ENCODE measurements at places on chromosomes 5 and 9.

- no peak for DNase-seq
Measured at GRCh38 chr9:32516241-32516640, 9.8 kb downstream of the RIGI start.

DNA sequence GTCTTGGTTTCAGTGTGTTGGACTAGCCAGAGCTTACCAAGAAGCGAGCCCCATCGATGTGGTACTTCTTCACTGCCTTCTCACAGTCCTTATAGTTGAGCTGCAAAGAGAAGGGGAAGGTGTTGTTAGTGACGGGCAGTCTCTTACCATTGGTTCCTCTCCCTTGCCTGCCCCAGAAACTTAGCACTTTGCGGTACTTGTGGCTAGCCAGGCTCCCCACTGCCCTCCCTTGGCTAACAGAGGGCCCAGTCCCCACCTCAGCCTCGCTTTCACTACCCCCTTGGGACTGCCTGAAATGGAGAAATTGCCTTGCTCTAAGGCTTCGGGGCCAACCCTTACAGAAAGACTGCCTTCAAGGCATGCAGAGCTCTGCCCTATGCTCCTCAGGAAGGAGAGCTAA, 4.3 kb downstream of the LCP2 start:
- DNase-seq: no peak

DNA sequence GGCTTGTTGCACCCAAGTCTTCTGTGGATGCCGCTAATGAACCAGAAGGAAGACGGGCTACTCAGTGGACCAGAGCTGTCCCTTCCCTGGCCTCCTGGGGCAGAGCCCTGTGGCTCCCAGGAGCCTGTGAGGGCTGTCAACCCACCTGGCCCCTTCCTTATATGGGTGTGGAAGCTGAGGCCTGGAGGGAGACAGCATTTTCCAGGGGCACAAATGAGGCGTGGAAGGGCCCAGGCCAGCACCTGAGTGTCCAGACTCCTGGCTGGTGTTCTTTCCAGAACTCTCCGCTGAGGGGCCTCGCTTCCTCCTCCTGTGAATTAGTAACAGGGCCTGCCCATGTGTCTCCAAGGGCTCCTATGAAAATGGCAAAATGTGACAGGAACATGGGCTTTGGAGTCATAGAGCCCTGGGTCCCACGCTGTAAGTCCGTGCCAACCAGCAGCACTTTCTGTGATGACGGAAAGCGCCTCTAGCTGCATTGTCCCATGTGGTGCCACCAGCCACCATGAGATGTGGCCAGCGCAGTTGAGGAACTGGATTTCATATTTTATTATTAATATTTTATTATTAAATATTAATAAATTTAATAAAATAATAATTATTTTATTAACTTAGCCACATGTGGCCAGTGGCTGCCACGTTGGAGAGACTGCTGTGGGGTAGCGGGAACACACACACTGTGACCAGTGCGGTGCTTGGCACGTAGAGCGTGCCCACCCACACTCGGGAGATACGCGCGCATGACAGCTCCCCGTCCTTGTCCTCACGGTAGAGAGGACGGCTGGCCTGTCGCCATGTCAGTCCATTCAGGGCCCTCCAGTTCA, 18.3 kb downstream of the LAMC3 start:
- DNase-seq: no peak

- DNase-seq: no peak
Measured at GRCh38 chr9:34086864-34087263, 38.2 kb upstream of the UBAP2 start.

GRCh38 chr9:112274600-112274999, 58.8 kb downstream of the PTBP3 start:
- DNase-seq: no peak

GRCh38 chr9:133360400-133361393, 4.3 kb downstream of the SURF2 start:
- DNase-seq: no peak

- peak; percentile 39 for DNase-seq
Measured at GRCh38 chr5:174793684-174794328, 69.4 kb downstream of the MSX2 start.

Measured in astrocyte of the cerebellum (primary cell).